ENCODE measurements at places on chromosomes 2 and 18. TPM values are rescaled to one million over a fixed set of nuclear protein-coding genes. Genes with fewer than 3 reads are reported as not detected.

DNA sequence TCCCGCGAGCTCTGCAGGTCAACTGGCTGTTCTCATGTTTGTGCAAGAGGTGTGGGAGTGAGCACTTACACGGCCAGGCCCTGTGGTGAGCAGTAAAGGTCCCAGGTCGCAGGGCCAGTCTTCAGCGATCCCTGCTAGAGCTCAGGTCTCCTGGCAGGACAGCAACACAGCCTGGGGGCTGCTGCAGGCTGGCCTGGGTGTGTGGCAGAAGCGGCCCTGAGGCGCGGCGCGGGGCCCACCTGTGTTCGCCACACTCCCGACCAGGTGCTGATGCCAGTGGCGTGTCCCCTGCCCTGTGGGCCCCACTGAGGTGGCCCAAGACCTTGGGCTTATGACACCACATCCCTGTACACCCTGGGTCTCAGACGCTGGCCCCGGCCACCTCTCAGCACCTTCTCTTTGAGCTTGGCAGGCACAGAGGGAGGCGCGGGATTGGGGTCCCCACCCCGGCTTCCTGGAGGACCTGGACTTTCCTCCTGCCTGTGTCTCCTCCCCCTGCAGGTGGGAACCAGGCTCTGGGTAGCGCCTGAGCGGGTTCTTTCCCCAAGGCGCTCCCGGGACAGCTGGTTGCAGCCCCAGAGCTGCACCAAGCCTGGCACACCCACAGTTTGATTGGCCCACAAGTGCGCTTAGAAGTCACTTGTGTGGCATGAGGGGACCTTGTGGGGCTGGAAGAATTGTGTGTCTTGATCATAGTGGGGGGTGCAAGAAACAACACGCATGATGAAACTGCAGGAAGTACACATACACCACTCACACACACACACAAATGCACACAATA, 59.2 kb downstream of the TWIST2 start:
- DNase-seq = no peak

GBX2 gene
- total RNA-seq = not detected

DNA sequence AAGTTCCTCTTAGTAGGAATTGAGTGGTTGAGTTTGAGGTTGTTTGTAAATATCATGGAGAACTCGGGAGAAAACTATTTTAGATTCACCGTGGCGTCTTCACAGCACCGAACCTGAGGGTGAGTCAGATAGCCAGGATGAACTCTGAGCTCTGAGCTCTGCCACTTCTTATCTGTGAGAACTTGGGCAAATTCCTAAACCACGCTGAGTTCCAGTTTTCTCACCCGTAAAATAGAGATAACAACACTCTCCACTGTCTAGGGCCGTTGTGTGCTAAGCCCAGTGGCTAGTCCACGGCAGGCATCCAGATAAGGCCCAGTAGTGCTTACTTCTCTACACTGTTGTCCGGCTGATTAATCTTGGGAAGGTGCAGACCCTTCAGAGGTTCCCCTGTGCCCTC, 7.0 kb downstream of the KIF5C start:
- no peak for DNase-seq

TRIP12 gene
- total RNA-seq = 296 TPM

DNA sequence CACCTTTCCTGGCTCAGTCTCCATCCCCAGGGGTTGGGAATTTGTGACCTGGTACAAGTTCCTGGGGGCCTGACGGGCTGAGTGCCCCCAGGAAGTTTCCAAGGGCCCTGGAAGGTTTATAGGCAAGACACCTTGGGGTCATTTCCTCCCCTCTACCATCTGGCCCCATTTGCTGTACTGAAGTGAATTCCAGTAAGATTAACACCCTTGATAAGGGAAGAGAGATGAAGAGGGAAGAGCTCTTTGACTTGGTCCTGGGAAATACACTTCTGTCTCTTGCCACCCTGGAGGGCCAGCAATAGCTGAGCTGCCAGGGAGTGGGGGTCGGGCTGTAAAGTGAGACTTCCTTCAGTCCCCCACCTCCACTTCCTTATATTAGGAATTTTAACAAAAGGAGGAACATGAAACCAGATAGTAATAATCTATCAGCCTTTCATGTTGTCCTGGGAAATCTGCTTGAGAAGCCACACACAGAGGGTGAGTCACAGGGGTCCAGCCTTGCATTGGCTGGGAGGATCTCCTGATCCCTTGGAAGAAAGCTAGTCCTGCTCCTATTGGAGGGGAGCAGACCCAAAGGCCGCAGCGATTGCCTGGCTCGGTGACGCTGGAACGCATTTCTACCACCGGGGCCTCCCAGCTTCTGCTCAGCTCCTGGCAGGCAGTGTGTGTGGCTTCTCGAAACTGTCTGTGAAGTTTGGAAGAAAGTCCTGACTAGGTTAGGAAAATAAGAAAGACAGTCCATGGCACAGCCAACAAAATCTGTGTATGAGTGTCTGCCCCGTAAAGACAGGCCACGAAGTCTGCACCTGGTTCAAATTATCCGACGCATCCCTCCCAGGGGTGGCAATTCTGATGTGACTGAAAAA, 87.3 kb downstream of the ACAA2 start:
- DNase-seq = no peak

Measured in activated CD4-positive, alpha-beta T cell treated with anti-CD3 and anti-CD28 coated beads, Interleukin-2, amount 10 ng/mL, durations not matched to agents 7 days and 5 days (primary cell).